Right lobe of liver (tissue), 6 donors: ENCODE measurements at places on chromosomes 16 and 17. TPM values are rescaled to one million over a fixed set of nuclear protein-coding genes. Genes with fewer than 3 reads are reported as not detected.

DNA sequence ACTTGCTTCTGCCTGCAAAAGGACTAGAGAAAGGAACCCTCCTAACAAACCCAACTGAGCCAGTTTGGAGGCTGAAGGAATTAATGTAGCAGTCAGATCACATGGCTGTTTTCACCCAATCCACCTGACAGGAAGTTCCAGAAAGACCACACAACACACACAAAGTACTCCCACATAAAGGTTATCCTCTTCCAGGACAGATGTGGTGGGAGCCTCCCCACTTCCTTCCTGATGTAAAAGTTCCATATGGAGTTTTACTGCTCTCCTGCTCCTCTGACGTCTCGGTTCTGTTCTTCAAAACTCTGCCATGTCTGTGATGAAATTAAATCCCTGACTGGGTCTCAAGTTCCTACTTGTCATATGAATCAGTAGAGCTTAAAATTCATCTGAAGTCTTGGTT lies 497.0 kb upstream of the HSBP1 start:
- no peak for DNase-seq

- DNase-seq: no peak
These were observed 40.9 kb downstream of the COX4I1 start for GRCh38 chr16:85840395-85840794.

DNA sequence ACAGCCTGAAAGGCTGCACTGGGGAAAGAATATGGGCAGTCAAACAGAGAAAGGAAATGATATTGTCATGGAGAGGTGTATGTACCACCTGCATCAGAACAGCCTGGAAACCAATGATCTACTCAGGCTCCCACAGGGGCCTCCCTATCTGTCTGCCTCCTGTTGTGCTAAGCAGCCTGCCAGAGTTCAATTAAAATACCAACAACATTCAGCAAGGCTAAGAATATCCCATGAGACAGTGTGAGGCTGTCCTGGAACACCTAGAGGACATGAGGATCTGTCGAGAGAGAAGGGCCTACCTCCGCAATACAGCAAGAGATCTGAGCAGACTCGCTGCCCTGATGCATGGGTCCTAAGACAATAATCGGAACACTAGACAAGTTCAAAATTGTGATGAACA lies 8.4 kb downstream of the FXR2 start:
- no peak for DNase-seq

GRCh38 chr16:50235581-50235980 lies 30.8 kb upstream of the ADCY7 start:
- no peak for DNase-seq

DNA sequence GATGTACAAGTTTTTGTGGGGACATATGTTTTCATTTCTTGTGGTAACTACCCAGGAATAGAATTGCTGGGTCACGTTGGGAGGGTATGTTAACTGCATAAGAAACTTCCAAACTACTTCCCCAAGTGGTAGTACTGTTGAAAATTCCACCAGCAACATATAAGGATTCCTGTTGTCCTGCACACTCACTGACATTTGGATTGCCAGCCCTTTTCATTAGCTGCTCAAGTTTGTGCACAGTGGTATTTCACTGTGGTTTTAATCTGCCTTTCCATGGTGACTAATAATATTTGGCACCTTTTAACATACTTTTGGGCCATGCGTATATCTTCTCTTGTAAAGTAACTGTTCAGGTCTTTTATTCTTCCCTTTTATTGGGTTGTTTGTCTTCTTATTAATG lies 103.3 kb downstream of the GNAO1 start:
- DNase-seq: no peak

The PTX4 gene
- not detected for total RNA-seq

DNA sequence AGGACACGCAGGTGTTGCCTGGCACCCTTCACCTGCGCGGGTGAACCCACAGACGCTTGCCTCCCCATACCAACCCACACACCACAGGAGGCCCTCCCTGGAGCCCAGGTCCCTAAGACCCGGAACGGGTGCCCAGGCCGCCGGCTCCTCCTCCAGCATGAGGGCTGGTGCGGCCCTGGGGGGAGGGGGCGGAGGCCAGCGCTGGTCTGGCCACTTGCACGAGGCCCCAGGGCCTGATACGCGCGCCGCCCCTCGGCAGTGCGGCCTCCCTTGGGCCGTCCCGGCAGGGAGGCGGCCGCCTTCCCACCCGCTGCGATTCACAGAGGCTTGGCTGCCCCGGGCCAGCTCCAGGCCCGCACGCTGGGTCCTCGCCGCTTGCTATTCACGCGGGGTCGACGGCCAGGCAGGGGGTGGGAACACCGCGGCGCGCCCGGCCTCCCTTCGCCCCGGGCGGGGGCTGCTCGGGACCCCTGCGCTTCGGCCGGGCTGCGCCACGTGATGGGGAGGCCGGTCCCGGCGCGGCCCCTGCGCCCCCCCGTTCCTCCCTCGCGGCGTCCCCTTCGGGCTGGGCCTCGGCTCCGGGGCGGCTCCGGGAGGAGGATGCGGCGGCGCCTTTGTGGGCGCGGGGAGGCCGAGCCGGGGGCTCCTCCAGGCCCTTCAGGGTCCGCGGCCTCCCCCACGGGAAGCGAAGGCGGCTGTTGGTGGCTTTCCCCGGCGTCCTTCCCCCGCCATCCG lies 685 bp downstream of the FASN start:
- DNase-seq: peak; percentile 67

DNA sequence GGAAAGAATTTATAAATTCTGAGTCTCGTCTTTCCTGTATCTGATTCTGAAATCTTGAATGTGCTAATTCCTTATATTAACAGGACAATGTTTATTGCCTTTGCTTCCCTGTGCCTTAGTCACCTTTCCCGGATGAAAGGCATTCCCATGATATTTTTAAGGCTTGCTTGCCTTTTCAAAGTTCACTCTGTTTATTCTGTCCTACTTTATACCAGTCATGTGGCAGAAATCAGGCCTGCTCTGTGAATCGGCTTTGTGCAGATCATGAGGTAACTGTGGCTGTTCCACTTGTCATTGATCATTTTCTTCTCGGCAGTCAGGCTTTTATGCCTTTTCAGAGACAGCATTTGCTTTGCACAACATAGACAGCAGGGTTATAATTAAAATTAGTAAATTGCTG lies 28.8 kb upstream of the ABCC11 start:
- DNase-seq: no peak

DNA sequence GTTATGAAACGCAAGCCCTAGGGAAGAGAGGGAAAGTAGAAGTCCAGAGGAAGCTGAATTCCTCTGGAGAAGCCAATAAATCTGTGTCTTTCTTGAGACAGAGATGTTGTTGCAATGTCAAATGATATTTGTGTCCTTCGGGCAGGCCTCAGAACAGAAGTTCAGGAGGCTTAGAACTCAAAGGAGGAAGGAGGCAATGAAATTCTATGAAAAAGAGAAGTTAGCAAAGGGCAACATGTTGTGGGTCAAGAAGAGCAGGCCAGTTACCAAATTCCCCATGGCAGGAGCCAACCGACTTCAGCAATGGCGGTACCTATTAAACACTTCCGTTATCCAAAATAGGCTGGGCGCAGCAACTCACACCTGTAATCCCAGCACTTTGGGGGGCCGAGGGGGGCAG lies 109.0 kb upstream of the DHX40 start:
- no peak for DNase-seq

GRCh38 chr17:50354198-50354597 lies 8.3 kb downstream of the XYLT2 start:
- no peak for DNase-seq

DNA sequence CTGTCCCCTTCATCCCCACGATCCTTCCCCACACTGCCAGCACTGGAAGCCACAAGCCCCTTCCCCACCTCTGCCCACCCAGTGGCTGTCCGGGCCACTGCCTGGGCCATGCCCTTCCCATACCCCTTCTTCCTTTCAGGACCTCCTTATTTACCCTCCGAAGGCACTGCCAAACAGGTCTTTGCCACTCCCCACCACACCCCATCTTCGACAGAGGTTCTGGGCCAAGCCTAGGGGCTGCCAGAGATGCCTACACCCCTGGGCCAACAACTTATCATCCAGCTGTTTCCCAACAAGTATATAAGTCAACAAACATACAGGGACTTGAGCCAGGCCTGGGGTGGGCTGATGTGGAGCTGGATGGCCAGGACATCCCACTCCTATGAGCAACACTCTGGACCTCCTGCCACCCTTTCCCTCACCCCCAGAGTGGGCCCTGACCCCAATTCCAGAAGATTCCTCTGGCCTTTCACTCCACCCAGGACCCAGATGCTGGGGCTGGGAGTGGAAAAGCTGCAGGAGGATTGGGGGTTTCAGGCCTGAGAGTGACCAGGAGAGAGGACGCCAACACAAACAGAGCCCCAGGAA lies 1.5 kb upstream of the PPP1R1B start:
- no peak for DNase-seq

The NPIPA8 gene
- 0.88 TPM for total RNA-seq

- DNase-seq: no peak
These were observed 11.4 kb upstream of the DOC2B start for GRCh38 chr17:192666-193425.

- DNase-seq: peak; percentile 59
These were observed at the start of gene MAPK7 for GRCh38 chr17:19378416-19379360. Gene MAPK7 (plus strand): TSS chr17:19378498. CDS start chr17:19378901, 403 bp downstream.

The CLDN6 gene
- total RNA-seq: 2.9 TPM

The COX6A2 gene
- total RNA-seq: 4.4 TPM

The CCL7 gene
- total RNA-seq: not detected

The CHST6 gene
- not detected for total RNA-seq

DNA sequence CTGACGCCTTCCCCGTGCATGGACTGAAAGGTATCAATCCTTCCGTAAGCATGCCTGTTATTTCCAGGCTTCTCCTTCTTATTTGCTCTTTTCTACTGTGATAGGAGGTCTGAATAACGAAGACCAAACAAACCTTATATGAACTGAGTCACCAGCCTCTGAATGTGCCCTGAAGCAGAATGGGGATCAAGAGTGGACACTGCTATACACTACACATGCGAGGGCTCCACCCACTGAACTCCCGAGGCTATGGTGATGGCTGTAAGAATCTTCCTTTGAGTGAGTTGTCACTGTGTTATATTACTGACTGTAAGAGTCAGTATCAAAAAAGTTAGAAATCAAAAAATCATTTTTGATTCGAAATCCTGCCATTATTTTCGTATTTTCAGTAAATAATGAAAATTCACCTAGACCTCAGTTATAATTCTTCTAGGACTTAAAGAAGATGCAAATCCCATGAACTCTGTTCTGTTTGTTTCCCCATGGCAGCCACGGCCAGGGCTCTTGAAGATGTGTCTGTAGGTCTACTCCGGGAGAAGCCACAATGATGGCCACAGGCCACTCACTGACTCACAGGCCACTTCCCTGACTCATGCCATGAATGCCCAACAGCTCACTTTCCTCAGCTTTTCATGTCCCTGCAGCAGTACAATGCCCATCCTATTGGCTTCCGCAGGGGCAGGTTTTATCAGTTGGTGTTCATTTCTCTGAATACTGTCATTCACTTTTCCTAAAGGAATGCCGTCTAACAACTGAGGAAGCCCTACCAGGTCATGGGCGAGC lies 54.7 kb downstream of the ZZEF1 start:
- no peak for DNase-seq

- no peak for DNase-seq
These were observed 154.1 kb downstream of the SOCS1 start for GRCh38 chr16:11101695-11102522.

GRCh38 chr16:83501481-83501880 lies 306.3 kb upstream of the HSBP1 start:
- no peak for DNase-seq

DNA sequence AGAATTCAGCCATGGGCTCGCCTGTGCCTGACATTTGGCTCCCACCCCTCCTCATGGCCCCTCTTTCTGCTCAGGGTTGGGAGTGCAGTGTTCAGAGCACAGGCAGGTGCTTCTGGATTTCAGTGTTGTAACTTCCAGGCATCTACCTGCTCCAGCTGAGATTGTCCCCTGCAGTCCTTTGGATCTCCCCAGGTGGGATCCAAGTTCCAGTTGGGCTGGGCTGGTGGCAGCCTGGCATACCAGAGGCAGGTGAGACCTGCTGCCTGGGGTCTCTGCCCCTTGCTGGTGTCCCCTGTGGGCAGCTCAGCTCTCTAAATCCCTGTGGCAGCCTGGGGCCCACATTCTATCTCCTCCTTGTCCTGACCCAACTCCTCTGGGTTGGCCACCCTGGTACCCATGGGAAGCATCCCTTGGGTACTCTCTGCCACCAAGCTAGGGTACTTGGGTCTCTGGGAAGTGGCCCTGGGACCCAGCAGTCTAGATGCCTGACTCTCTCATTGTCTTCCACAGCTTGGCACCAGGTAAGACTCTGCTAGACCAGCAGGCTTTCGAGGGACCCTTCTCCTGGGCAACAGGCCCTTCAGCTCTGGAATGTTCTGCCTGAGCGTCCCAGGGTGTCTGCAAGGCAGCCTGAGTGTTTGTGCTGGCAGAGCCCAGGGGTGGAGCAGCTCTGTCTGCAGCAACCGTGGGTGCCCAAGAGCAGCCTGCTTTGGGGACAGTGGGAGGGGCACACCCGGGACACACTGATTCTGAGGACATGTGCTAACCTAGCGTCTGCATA lies 42.5 kb downstream of the DNAH17 start:
- DNase-seq: no peak
